ENCODE measurements at places on chromosomes 2 and 18.

- no peak for DNase-seq
Measured at GRCh38 chr18:5510135-5510846, 33.5 kb downstream of the EPB41L3 start.

DNA sequence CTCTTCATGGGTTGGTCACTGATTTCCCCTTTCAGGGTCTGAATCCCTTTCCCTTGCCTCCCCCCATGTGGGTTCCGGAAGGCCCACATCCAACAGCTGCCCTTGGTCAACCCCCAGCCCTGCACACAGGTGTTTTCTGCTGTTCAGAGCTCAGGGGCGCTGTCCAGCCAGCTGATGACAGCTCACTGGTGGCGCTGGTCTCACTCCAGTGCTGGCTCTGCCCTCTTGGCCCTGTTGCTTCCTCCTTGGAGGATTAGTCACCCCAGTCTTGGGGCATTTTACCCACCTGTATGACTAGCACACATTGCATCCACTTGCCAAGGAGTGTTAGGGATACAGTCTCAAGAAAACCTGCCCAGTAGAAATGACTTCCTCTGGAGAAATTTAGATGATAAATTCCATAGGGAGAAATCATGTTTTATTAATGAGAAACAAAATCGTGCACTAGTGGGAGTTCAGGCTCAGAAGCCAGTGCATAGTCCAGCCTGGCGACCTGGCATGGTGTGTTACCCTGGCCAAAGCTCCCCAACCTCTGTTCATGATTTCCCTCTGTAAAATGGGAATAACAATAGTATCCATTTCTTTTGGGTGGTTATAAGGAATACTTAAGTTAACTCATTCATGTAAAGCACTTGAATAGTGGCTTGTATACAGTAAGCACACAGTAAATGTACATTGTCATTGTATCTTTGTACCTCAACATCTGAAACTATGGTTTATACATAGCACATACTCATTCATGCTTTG lies 21.6 kb downstream of the CRIM1 start:
- no peak for DNase-seq

GRCh38 chr2:211367293-211367692 lies 810.9 kb downstream of the CPS1 start:
- DNase-seq, result no peak

GRCh38 chr2:215870986-215871385 lies 142.4 kb downstream of the MREG start:
- no peak for DNase-seq

DNA sequence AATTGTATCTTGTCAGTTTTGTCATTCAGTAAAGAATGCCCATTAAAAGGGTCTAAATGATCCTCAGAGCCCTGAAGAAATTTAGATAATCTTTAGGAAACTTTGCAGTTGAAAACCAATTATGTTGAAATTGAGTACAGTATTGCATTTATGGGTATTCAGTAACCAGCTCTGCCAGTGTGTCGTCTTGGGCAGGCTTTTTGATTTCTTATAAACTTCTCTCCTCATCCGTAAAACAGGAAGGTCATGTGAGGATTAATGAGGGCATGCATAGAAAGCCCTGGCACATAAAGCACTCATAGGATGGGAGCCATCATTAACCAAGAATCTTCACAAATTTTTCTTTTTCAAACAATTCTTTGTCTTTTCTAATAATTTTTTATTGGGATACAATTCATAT lies 14.8 kb downstream of the PNO1 start:
- no peak for DNase-seq

DNA sequence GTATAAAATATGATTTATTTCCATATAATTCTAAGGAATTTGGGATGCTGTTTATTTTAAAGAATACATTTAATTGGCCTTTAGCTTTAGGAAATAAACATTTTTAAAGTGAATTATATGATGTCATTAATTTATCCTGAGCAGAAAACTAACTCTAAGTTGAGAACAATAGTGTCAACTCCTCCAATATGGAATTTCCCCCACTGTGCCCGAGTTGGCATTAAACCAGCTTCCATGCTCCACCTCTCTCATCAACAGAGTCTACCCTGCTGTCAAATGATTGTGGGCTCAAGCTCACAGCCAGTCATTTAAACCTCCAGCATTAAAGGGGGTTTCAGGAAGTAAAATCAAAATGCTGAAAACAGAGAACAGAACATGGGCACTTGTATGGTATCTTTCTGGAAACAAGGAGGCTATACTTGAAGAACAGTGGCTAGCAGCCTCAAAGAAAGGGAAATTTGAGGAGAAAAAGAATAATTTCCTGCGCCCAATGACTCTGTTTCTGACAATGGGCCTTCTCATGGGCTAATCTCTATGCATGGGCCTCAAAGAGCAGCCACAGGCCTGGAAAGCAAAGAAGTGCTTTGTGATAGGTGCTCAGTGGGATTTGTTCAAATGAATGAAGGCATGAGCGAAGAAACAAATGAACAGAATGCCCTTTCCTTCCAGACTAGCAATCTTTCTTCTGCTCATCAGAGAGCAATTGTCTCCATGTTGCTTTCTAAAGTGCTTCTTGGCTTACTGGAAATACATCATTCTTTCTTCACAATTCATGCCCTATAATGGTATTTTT lies 252.8 kb downstream of the MTX2 start:
- no peak for DNase-seq

DNA sequence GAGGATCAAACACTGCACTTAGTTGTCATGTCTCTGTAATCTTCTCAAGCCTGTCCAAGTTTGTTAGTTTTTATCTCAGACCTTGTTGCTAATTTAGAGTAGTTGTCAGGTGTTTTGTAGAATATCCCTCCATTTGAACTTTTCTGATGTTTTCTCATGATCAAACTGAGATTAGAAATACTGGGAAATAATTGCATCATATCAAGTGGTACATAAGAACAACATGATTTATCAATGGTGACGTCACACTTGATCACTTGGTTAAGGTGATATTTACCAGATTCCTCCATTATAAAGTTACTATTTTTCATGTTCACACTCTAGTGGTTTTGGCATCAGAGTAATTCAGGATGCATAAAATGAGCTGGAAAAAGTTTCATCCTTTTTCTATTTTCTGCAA lies 1182.4 kb upstream of the ZEB2 start:
- DNase-seq, result no peak

DNA sequence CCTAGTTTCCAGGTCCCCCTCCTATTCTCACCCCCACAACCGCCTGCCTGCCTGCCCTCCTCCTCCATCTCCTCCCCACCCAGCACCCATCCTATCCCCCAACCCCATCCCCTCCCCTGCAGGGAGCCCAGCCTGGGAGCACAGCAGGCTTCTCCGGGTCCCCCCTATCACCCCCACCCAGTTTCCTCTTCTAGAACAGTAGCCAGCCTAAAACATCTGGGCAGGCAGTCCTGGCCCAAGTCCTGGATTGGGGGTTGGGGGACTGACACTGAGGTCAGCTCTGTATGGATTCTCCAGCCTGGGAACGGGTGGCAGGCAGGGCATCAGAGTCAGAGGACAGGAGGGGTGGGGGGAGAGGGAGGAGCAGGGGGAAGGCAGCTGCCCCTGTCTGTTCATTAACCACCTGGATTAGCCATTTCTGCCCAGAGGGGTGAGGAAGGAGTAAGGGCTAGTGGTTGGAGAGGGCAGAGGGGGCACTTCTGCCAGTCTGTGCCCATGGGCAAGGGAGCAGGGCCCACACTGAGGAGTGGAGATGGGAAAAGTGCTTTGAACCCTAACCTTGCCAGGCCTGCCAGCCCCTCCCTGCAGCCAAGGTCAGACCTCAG lies 60.0 kb downstream of the TNS1 start:
- DNase-seq, result no peak

- DNase-seq, result no peak
Measured at GRCh38 chr18:741931-742512, 29.6 kb upstream of the ENOSF1 start.

GRCh38 chr2:105125428-105125827 lies 87.6 kb downstream of the MRPS9 start:
- DNase-seq, result no peak

GRCh38 chr2:161096336-161096735 lies 63.9 kb upstream of the TANK start:
- no peak for DNase-seq

DNA sequence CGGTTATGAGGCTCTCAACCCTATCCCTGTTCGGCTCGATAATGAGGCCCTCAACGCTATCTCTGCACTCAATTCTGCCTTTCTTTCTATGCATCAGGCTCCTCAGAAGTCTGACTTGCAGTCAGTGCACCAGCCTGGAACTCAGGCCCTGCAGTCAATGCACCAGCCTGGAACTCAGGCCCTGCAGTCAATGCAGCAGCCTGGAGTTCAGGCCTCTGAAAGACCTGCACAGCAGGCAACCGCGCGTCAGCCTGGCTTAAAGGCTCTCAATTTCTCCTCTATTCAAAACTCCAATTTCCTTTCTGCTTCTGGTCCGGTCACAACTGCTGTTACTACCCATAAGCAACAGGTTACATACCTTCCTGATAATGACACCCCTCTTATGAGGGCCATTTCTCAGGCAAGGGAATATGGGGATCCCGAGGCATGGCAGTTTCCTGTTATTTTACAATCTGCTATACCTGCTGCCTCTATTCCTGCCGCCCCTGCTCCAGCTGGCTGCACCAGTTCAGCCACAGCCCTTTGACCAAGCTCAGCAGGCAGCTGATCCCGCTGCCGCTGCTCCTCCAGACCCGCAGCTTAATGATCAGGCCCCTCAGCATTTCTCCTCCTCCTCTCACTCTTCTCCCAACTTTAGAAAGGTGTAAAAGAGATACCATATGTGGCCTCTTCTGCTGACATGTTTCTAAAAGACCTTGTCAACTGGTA lies 933.6 kb upstream of the FANCL start:
- DNase-seq, result no peak

DNA sequence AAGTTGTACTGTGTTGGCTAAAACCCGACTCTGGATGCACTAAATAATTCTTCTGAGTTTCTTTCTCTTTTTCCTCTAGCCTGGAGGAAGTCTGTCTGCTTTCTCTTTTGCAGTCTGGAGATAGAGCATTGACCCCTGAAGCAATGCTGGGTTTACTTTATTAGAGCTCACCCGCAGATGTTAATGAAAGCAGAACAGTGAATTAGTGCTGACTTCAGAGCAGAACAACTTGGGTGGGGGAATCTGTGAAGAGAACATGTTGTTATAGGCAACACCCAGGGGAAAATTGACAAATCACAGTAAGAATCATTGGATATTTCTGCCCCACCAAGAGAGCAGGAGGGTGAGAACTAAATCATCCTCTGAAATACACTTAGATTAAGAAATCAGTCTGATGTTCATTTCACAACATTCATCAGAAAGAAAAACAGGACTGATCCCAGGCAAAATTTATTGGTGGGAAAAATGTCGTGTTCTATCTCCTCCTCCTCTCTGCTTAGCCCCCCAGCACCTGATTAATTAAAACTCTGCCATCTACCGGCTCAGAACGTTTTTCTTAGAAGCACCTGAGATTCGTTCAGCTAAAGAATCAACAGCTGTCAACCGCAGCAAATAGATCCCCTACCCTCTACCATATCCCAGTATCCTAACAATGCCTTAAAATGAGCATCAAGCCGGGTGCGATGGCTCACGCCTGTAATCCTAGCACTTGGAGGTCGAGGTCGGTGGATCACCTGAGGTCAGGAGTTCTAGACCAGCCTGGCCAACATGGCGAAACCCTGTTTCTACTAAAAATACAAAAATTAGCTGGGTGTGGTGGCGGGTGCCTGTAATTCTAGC lies 165.1 kb downstream of the FMNL2 start:
- DNase-seq, result no peak

DNA sequence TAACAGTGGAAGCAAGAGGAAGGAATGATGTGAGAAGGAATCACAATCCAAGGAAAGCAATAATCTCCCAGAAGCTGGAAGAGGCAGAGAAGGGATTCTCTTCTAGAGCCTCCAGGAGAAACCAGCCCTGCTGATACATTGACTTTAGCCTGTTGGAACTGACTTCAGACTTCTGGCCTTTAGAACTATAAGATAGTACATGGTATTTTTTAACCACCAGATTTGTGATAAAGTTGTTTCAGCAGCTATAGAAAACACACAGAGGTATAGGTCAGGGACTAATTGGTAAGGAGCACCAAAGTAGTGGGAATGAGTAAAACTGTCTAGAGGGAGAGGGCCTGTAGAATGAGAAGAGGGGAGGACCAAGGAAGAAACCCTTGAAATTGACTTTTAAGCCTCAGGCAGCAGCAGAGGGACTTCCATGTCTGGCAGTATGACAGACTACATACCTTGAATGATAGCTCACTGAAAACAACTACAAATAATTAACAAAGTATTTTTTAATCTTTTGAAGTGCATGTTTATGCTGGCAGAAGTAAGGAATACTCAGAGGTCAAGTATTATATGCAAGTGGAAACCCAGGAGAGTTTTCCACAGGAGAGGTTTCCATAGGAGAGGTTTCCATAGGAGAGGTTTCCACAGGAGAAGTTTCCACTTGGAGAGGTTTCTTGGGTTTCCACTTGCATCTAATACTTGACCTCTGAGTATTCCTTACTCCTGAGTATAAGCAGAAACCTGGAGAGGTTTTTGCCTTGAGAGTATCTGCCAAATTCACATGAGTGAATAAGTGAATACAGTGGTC lies 33.8 kb upstream of the TMEM17 start:
- DNase-seq, result no peak

DNA sequence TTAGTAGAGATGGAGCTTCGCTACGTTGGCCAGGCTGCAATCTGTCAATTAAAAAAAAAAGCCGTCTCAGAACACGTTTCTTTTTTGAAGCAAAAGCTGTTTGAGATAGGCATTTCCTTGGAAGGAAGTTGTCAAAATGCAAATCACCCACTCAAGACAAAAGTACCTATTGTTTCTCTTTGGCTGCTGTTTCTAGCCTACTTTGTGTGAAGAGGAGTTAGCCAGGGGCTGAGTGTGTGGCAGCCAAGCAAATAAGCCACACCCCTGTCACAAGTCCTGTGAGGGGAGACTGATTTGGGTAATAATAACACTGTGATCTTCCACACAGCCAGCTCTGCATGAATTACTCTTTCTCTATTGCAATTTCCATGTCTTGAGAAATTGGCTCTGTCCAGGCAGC lies 47.4 kb upstream of the CDCA7 start:
- no peak for DNase-seq

DNA sequence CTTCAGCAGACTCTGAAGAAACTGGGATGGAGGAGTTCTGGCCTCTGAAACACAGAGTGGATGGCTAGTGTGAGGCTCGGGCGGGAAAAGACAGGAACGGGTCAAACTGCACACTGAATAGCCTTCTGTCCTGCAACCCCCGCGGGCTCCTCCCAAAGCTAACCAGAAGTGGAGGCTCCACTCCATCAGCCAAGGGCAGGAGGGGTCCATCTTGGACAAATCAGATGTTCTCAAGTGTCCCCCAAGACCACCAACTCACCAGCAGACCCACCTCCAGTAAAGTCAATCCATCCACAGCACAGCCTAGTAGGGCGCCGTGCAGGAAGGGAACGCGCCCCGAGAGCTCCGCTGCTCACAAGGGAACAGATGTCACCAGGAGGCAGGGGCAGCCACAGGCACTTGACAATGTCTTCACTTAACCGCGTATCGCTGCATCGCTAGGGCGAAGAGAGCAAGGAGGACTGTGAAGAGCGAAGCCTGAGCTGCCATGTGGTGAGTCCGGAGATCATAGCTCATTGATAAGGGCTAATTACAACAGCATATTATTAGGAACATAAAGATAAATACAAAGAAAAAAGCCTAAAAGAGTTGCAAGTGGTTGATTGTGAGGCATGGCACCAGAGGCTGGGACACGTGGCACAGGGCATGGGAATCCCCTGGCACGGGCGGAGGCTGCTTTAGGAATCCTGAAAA lies 494.6 kb upstream of the MYT1L start:
- DNase-seq, result no peak

All from activated naive CD4-positive, alpha-beta T cell (primary cell).